ENCODE measurements at places on chromosomes 5 and 9.

- no peak for DNase-seq
Observed at GRCh38 chr9:137034039-137034708, 2.3 kb upstream of the FUT7 start.

GRCh38 chr5:61578858-61579503 lies 246.9 kb downstream of the ZSWIM6 start:
- no peak for DNase-seq

DNA sequence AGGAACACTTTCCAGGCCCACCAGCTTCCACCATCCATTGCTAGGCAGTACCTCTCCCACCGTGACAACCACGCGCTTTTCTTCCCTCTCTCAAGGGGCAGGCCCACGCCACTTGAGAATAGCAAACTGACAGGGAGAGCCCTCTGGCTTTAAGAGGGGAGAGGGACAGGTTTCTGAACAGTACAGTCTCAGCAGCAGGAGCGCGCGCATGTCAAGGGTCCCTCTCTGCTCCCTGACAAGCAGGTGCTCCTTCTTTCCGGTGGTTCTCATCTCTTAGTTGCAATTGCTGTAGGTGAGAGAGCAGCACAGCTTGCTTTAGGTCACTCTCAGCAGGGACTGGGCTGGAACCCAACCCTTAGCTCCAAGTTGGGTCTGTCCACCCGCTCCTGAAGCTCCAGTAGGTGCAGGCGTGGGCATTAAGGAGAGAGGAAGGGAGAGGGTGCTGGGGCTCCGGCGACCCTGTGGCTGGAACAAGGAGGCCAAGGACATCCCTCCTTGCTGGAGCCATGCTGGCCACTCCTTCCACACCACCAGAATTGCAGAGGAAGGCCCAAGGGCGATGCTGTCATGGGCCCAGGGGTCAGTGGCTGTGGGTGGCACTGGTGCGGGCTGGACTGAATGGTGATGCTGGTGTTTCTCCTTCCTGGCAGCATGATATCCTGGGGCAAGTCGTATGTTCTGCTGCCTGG lies 9.0 kb upstream of the PHF2 start:
- no peak for DNase-seq

DNA sequence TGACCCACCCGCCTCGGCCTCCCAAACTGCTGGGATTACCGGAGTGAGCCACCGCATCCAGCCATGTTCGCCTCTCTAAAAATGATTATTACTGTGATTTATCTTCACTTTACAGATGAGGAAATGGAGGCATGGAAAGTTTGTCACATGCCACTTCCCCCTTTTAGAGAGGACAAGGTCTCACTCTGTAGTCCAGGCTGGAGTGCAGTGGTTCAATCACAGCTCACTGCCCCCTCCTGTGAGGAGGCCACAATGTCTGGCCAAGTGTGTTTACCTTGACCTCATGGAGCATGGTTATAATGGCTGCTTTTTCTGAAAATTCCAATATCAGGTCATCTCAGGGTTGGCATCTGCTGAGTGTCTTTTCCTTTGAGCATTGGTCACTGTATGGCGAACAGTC lies 6.7 kb downstream of the PRRT1B start:
- no peak for DNase-seq

GRCh38 chr5:167413506-167413905 lies 877.9 kb upstream of the WWC1 start:
- DNase-seq: no peak

All from activated gamma-delta T cell treated with anti-CD3 and anti-CD28 coated beads, Interleukin-2, amount 50 U/mL, for 16 hours (primary cell).